Cardiac fibroblast (primary cell): ENCODE measurements at places on chromosomes 12 and 14.

DNA sequence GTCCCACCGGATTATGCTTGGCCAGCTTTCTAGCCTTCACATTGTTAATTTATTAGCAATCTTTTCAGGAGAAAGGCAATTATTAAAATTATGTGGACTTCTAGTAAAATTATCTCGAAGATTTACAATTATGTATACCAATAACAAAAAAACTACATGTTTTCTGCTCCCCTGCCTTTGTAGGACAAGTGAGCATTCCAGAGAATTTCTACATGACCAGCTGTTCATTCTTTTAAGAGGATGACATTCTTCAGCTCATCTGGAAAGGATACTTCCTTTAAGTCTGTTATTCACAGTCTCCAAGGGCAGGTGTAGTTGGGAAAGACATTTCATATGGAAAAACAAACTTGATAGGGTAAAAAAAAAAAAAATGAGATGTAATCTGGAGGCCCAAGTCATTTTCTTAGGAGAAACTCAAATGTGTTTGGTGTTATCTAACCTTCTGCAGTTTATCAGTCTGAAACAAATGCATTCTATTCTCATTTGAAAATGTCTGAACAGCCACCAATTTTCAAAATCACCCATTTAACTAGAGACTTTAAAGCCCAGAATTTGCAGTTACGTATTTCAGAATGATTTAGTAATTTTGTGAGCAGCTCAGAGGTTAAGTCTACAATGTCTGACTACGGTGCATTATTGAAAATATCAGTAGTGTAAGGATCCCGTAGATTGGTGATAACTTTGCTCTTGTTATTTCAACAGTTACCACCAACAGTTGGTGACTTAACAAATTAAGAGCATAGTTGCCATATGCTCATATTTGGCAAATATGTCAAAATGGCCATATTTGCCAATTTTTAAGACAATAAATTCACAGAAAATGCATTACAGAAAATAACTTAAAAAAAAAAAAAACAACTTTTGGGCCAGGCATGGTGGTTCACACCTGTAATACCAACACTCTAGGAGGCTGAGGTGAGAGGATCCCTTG is 1.8 kb upstream of the PHLDA1 start:
- peak; percentile 69 for DNase-seq

GRCh38 chr12:96187956-96188355 is 6.2 kb upstream of the ELK3 start:
- no peak for DNase-seq

GRCh38 chr12:75482646-75483045 is 2.1 kb downstream of the GLIPR1 start:
- no peak for DNase-seq

- DNase-seq = no peak
Observed at GRCh38 chr12:4286771-4287317, 13.3 kb downstream of the CCND2 start.

DNA sequence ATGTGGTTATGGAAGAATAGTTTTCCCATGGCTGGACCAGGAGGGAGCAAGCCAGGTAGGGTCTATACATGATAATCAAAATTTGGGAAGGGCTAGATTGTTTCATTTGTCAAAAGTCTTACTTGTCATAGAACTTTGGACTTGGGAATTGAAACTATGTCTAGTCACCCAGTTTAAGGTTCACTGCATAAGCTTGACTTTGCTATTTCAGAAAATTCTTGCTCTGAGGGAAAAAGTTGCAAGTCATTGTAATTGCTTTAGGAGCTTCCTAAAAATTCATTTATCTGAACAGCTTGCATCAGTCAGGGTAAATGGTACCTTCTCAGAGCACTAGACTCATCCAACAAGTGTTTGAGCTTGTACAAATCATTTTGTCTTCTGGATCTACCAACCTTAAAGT is 1194.7 kb downstream of the GALC start:
- peak; percentile 20 for DNase-seq
